ENCODE measurements at places on chromosomes 16 and 17. TPM values are rescaled to one million over a fixed set of nuclear protein-coding genes. Genes with fewer than 3 reads are reported as not detected.
A peak's percentile ranks its signal among the peaks of the same experiment; 100 is the strongest.

DNA sequence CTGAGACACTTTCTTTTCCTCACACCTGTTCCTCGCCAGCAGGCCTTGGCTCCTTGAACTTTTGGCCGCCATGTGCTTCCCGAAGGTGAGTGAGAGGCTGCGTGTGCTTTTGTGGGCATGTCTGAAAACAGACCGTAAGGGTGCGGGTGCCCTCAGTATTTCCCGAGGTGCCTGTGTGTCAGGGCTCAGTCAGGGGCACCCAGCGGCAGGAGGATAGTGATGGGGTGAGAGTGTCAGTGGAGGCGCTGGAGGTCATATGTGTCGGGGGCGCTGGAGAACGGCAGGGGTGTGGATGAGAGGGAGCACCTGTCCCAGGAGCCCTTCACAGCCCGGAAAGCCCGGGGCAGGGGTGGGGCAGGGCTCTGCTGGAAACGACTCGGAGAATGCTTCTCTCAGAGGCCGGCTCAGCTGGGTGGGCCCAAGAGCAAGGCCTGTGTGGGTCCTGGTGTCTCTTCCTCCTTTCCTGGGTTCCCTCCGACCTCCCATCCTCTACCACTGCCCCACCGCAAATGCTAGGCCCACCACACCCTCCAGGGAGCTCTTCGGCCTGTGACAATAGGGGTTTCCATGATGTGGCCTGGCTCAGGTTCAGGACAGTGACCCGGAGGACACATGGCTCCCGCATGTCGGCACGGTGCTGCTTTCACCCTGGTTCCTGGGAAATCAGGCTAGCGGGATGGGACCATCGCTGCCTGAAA lies 451 bp downstream of the IL32 start:
- no peak for DNase-seq

- peak; percentile 18 for DNase-seq
These were observed 64.5 kb upstream of the SEC14L1 start for GRCh38 chr17:77076124-77076830.

DNA sequence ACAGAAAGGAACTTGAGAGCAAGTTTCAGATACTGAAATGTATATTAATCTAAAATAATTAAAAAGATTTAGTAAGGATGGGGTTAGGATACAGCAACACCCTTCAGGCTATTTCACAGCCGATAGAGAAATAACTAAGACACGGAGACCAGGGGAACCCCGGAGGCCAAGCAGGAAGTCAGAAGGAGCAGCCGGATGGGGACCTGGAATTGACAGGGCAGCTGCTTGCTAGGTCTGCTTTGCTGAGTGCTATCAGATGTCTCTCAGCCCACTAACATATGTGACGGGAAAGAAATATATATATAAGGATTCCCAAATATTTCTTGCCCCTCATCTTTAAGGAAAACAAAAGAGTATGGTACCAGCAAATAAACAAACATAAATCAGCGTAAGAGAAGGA lies 154.1 kb upstream of the CDH5 start:
- no peak for DNase-seq

HOXB7 gene
- total RNA-seq, result 26.1 TPM
